ENCODE measurements at places on chromosomes 13 and 19.

GRCh38 chr13:97266332-97266731, 44.2 kb downstream of the MBNL2 start:
- DNase-seq, result no peak

DNA sequence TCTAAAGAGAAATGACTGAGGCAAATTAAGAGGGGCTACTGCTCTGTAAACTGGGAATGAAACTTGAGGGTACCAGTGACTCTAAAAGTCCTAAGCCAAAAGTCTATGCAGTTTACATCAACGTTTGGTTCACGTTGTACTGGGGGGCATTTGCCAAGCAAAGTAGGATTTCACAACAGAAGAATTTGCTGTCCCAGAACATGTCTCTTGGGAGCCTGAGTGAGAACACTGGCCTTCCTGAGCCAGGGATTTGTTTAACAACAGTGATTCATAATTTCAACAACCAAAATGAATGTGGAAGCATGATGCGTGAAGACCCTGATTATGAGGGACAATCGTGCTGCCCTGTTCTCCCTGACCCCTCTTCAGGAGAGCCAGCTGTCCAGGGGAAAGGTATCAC, 178.0 kb downstream of the OXGR1 start:
- no peak for DNase-seq

GRCh38 chr19:51653162-51653561, 6.5 kb upstream of the SIGLEC14 start:
- DNase-seq, result no peak

DNA sequence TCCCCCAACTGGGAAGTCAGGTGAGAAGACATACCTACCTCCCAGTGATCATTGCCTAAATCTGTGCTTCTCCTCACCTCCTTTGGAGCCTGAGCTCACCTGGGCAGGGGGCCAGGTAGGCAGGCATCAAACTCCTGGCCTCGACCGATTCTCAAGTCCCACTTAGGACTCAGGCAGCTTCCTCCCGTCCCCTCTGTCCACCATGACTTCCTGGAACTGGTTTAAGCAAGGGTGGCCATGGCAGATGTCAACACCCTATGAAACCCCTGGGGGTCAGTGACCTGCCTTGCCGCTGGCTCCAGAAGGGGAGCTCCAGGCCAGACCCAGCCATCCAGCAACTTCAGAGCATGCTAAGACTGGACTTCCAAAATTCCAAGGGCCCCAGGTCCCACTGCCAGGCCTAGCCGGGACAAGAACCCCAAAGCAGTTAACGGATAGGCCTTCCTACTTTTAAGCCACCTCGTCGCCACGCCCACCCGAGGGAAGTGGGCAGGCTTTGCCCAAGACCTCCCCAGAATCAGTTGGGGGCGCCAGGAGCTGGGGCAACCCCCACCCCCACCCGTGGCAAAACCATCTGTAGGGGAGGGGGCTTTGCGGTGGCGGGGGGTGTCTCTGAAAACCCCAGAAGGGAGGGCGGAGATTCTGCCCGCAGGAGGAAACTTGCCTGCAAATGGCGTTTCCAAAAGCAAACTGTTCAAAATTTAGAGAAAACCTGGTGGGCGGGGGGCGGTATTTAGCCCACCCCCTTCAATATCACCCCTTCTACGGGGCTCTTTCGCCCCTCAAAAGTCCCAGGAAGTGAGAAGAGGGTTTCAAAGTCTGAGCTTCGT, 657 bp downstream of the PLIN3 start:
- DNase-seq, result peak; percentile 28

DNA sequence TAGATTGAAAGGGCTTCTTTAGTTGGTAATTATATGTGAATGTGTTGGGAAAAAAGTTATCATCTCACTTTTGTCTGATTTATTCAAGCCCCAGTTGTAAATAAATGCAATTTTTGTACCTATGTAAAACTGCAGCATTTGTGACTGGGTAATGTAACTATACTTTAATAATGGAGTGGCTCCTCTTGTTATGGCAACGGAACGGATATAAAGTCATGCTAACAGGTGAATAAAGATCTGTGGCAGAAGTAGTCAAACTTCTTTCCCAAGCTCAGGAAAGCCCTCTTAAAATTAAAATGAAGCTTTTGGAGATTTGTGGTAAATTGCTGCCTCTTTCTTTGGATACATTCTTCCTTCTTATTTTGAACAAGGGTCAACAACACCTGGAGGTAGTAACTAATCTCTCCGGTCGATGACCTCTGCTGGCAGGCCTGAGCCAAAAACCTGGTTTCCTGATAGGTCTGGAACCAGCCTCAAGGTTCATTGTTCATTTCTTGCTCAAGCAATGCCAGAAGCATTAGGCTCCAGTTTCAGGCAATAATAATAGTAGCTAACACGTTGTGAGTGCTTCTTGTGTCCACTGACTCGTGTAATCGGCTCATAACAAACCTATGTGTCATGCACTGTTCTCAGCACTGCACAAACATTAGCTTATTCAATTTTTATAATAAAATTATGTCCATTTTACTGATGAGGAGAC, 313.4 kb upstream of the DACH1 start:
- peak; percentile 0 for DNase-seq

DNA sequence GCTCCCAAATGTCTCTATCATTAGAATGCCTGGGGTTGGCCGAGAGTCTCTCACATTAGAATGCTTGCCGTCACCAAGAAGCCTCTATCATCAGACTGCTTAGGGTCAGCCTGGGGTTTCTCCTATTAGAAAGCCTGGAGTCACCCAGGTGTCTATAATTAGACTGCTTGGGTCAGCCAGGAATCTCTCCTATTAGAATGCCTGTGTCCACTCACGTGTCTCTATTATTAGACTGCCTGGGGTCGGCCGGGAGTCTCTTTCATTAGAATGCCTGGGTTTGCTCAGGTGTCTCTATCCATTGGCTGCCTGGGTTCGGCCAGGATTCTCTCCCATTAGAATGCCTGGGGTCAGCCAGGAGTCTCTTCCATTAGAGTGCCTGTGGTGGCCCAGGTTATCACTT, 1453.1 kb downstream of the UQCRFS1 start:
- DNase-seq, result no peak

- no peak for DNase-seq
These were observed 14.7 kb downstream of the ATP11A start for GRCh38 chr13:112704308-112705145.

GRCh38 chr19:8688930-8689329, 9.7 kb downstream of the ACTL9 start:
- no peak for DNase-seq

GRCh38 chr19:56110515-56111448, 10.3 kb downstream of the ZNF787 start:
- peak; percentile 39 for DNase-seq

DNA sequence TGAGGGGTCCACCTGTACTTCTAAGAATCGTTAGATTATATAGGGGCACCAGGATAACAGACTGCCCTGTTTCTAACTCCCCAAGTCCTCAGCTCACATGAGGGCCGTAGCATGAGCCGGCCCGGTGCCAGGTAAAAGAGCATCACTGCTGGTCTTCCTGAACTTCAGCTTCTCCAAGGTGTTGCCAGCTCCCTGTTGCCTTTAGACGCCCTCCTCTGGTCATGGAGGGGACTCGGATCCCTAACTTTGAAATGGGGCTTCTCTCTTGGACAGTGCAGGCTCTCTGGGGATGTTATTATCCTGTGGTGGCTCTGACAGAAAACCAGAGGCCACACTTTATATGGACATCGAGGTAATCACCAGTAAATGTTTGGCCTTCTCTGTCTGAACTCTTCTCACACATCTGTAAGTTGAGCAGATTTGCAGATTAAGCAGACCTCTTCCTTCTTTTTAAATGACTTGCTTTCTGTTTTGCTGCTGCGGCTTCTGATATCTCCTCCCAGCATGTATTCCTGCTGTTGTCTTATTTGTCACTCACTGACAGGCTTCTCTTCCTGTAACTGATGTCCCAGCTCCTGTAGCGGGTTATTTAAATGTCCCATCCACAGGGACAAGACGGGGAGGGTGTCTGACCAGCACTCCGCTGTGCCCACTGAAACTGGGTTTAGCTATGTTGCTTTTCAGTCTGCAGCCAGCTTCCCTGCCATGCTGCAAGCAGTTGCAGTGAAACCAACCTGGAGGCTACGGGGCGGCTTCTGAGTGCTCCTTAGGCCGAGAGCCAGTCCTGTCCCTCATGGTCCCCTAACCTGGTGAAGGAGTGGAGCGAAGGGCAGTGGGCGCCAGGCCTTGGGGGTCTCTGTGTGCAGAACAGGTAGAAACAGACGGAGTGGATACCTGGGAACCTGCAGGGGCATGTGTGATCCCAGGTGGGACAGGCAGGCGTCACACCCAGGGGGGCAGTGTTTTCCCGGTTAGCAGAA, 39.2 kb downstream of the TSSK6 start:
- no peak for DNase-seq

GRCh38 chr19:5470264-5470671, 15.1 kb downstream of the ZNRF4 start:
- no peak for DNase-seq

- no peak for DNase-seq
These were observed at the start of gene VSTM2B for GRCh38 chr19:29525901-29526729. VSTM2B (plus strand) TSS chr19:29525994; CDS start chr19:29526584, 590 bp downstream.
